ENCODE measurements at places on chromosomes 2 and 18.

DNA sequence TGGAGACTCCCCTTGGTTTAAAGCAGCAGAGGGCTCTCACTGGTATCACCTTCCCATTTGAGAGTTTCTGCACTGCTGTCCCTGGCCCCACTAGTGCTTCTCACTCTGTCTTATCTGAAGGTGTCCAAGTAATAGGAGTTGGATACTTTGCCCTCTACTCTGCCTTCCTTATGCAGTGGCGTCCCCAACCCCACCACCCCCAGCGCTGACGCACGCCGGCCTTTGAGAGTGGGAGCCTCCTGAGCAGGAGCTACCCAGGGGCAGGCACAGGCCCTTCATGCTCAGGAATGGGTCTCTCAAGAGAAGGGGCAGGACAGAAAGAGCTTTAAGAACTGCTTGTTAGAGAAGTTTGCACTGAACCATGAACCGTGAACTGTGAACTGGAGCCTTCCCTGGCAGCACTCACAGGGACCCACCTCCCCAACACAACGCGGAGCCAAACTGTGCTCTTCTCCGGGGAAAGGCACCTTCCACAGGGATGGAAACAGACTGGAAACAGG, 3.3 kb downstream of the CIB4 start:
- DNase-seq = peak; percentile 22

GRCh38 chr18:39198376-39198775, 1632.8 kb upstream of the CELF4 start:
- DNase-seq = no peak

DNA sequence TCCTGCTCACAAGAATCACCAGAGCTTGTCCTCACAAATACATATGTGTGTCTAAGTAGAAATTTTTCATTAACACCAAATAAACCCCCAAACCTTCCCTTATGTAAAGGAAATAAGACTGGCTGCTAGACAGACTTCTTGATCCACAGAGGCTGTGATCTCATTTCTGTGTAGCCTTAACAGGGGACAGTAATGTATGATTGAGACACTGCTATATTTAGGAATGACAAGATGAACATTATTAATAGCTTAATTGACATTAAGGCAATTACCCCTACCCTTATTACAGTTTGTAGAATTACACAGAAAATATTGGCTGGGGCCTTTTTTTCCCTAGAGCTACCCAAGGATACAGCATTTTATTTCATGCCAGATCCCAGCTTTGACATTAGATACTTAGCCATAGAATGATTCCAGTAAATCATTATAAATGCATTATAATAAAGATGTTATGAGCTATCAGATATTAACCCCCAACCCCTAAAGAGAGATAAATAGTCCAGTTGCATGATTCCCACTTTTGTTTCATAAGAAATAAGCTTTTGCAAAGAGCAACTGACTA, 392.1 kb upstream of the HNRNPA3 start:
- DNase-seq = no peak

DNA sequence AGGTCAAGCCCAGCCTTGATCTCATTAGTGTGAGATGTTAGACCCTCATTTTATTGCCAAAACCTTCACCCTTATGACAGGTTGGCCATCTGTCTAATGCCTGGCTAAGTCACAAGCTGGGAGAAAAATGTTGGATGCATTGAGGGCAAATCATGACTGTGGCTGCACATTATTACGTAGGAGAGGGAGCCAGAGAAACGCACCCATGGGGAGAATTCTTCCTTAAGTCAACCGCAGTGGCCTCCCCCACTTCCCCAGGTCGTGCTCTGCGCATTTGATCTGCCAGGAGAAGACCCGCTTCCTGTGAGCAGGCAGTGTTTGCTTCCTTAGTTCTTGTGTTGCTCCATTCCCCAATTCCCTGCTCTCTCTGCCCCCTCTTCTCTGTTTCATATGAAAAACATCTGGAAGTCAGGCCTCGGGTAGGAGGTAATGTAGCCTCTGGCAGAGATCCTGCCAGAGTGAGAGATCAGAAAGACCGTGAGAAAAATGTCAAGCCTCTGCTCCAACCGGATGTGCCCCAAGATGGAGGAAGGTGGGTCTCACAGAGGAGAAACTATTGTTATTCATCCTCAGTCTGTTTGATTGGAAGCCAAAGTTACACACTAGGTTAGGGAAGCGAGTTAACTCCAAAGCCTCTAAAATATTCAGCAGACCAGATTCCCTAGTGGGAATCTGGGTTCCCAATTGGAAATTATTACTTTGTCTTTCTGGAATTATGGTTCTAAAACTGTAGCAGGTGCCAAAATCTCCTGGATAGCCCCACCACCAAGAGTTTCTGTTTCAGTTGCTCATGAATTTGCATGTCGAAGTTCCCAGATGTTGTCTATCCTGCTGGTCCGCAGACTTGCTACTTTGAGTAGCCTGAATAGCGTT, 144.3 kb upstream of the PELI1 start:
- DNase-seq = no peak

DNA sequence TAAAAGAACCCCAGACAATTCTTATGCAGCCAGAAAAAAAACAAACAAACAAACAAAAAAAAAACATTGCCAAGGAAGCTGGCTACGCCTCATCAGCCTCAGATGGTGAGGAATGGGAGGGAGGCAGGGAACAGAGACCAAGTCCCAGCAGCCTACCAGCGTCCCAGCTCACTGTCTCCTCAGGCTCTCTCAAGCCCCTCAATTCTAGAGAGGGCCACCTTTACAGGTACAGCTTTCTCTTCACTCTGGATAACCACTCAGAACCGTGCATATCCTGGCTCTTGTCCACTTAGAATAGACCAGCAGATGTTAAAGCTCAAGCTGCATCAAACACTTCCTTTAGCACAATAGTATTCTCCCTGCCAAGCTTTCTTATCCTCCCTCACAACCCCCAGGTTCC, 263.1 kb upstream of the CHAC2 start:
- no peak for DNase-seq

- DNase-seq = no peak
These were observed 77.5 kb downstream of the VAPA start for GRCh38 chr18:9991011-9992000.

DNA sequence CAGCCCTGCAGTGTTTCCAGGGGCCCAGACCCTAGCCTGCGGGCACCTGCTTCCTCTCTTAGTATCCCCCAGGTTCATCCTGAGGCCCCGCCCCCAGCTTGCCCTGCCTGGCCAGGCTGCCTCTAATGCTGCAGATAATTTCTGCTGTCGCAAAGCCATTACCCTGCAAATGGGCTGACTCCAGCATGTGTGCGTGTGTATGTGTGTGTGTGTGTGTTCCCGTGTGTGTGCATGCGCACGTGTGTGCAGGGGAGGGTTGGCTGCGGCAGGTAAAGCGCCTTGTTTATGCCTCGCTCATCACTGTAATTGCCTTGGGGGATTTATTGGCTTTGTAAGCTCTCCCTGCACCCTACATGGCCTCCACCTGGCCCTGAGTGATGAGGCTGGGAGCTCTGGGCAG, 7.6 kb upstream of the PRSS56 start:
- DNase-seq = no peak

GRCh38 chr18:36931106-36931505, 102.2 kb downstream of the KIAA1328 start:
- no peak for DNase-seq

DNA sequence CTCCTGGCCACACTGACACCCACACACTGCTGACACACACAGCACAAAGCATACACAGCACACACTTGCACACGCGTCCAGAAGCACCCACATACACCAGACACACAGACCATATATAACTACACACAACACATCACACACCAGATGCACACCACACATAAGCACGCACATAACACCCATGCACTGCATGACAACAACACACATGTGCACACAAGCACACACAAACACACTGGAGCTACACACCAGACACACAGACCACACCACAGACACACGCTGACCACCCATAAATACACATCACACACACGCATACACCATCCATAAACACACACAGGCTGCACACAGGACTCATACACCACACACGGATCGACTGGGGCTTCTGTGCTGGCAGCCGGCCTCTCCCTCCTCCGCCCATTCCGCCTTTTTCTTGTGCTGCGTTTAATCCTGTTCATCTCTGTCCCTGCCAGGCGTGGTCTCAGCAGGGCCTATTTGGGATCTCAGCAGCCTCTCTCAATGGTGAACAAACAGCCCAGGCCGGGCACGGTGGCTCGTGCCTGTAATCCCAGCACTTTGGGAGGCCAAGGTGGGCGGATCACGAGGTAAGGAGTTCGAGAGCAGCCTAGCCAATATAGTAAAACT, 396.9 kb upstream of the MYT1L start:
- no peak for DNase-seq

DNA sequence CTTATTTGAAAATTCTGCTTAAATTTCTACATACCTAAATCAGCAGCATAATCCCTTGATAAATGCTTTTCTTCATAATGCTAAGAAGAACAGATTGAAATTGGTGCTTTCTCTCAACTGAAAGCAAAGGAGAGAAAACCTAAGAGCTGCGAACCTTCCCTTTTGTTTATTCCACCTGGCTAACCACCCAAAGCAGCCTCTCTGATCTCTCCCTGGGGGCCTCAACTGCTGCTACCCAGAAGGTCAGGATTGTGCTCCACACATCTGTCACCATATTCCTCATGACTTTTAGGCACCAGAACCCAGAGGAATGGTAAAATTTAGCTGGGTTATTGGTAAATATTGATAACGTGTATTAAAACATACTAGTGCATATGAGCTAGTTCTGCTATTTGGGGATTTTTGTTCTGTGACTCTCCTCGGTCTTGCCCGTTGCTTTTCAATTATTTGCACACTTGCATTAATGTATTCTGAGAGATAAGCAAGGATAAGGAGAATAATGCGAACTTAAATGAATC, 334.1 kb downstream of the RIT2 start:
- no peak for DNase-seq

- no peak for DNase-seq
These were observed 140.8 kb downstream of the DDX1 start for GRCh38 chr2:15732341-15733077.

DNA sequence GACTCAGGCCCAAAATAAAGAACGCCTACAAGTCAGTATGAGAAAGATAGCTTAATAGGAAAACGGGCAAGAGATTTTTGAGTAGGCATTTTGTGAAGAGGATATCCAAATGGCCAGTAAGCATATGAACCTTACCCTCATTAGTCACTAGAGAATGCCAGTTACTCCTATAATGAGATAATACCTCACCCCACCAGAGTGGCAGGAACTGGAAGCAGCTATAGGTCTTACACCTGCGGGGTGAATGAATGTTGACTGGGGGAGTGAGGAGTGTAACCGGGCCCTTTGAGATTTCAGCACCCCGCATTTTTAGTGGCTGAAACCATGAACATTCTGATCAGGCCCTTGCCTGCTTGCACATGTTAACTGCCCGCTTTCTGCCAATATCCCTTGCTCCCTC, 7.5 kb upstream of the PTPN2 start:
- no peak for DNase-seq

All from Peyer's patch (tissue), 4 donors.